ENCODE measurements at places on chromosomes 12 and 14.

- peak; percentile 54 for DNase-seq
Measured at GRCh38 chr12:98238515-98239130, 276.8 kb upstream of the TMPO start.

GRCh38 chr14:22551605-22551997, 37.4 kb downstream of the DAD1 start:
- no peak for DNase-seq

GRCh38 chr12:4441355-4442335, 4.0 kb downstream of the FGF6 start:
- no peak for DNase-seq

DNA sequence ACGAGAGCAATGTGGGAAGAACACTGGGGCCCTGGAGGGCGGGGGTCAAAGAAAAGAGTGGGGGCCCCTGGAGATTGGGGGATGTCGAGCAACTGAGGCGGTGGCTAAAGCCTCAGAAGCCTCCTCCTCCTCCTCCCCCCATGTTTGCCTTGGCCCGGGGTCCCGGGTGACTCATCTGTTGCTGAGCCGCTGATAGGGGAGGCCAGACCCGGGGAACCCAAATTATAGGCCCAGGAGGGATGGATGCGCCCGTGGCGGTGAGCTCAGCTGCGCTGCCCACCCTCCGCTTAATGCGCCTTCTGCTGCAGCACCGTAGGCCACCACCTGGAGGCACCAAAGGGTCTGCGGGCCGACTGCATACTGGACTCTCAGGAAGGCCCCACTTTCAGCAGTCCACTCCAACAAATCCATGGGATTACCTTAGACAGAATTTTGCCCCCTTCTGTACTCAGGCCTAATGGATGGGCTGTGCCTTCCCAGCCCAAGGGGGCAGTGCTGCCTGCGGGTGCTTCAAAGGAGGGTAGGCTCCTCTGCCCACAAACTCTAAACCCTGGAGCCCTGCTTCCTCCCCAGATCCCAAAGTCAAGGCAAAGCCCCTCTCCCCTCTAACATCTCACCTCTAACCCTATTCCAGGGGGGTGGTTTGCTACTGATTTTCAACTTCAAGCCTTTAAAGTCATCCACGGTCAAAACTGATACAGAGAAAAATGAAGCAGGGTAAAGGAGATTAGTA, 2.6 kb upstream of the WNT10B start:
- DNase-seq = no peak

DNA sequence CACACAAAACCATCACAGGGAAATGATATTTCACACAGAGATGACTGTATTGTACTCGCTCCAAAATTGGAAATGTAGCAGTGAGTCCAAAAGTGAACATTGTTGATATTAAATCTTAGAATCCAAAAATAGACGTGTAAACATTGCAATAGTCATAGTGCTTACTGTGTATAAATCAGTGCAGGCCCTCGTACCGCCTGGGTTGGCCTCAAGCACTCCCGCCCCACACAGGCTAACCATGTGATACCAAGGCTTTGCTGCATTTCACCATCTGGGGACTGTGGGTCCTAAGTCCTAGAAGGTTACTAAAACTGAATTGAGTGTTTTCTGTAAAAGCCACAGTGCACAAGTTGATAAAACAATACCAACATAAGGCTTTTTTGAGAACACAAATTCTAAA, 107.3 kb downstream of the PPP2R5E start:
- no peak for DNase-seq

GRCh38 chr14:46344327-46344937, 307.1 kb downstream of the RPL10L start:
- DNase-seq = peak; percentile 22

- DNase-seq = no peak
Measured at GRCh38 chr12:7994731-7995205, 37.7 kb upstream of the FOXJ2 start.

DNA sequence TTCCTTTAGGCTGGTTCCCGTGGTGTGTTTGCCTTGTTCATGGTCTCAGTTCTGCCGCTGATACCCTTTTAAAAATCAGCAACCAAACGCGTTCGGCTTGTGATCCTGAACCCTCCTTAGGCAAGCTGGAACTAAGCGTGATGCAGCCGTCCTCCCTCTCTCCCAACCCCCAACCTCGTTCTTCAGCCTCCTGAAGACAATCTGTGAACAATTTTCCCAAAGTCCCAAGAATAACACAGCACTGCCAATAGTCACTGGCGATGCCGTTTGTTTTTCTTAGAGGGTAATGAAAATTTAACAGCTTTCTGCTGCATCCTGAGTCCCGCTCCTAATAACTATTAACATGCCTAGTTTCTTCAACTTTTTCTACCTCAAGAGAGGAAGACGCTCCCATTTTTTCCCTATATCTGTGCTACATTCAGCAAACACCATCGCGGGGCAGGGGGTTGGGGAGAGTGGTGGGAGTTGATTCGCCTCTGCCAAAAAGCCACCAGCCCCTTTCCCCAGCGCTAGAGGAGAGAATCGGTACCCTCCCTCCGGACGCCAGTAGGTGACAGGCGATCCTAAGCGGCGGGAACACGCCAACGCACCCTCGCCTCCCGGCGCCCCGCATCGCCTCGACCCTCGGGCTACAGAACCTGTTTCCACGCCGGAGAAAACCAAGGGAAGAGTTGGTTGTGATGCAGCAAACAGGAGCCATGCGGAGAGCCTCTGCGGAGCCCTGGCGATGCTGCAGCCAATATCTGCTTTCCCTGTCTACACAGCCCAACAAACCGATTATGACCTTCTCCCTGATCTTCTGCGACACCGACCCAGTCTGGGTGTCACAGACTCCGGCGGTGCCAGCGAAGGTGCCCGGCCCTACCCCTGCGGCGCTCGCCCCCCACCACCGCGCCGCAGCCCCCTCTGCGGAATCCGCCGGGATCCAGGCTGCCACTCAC, 752 bp downstream of the PRICKLE1 start:
- peak; percentile 64 for DNase-seq

DNA sequence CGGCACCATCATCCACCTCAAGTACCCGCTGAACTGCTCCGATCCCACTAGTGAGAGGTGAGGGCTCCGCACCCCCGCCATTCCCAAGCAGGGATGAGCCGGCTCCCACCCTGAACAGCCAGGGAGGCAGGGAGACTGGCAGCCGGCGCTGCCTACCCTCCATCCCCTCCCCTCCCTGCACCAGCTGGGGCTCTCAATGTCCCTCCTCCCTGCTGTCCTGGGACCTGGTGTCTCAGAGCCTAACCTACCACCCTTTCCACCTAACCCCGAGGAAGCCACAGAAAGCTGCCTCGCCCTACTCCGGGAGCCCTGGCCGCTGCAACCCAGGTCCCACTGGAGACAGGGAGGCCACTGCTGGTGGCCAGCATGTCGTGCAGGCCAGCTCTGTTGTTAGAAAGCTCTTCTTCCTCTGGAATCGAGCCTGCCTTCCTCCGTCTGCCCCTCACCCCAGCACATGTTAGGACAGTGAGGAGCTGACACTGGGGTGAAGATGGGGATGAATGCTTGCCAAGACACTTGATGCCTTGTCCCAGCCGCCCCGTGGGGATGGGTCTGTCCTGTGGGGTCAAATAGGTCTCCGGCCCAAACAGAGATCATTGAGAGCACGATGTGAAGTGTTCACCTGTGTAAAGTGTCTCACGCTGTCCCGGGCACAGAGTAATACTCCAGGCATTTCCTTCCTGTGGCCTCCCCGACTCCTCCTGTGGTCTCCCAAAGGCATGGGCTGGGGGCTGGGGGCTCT, 1.1 kb downstream of the PTPN6 start:
- DNase-seq = no peak

DNA sequence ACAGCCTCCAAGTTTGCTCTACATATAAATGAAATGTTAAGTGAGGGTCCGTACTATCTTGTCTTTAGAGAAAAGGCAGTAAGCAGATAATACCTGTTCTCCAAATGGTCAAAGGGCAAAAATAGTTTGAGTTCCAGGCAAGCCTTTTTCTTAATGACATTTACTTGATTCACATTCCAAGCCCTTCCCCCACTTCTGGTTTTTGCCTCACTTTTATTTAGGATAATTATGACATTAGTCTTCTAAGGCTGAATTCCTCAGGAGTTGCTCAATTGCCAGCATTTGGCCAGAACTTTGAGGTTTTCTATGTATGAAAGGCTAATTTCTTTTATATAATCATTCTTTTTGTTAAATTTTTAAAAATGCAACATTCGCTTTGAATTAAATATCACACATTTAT, 62.5 kb upstream of the DUSP6 start:
- DNase-seq = no peak

DNA sequence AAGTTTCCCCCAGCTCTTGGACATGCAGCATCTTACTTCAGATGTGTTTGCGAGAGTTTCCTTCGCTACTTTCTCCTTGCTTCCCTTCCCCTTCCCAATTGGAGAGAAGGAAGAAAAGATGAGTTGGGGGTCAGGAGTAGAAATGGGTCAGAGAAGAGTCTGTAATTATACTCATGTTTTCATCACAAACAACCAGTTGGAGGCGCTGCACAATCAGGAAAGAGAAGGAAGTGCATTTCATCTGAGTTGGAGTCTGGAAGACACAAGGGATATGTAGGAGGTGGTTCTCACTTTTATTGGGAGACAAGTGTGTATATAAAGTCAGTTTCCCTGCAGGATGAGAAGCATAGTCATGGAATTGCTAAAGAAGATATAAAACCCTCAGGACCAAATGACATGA, 31.3 kb upstream of the VSX2 start:
- no peak for DNase-seq

GRCh38 chr12:68420225-68421010, 88.3 kb upstream of the MDM1 start:
- no peak for DNase-seq

DNA sequence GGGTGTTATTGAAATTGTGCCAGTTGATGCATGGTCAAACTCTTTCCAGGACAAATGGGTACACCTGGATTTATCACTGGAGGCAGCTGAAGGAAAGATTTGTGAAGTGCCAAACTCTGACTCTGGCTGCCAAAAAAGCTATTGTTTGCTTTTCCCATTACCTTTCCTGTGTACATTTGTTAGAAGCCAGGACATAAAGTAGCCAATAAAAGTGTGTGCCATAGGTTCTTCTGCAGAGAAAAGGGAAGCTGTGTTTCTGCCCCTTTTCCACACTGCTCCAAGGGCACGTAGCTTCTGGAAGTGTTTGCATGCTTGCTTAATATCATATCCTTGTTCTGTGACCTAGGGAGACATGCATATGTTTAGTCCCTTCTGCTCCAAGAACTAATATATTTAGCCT, 1114.4 kb downstream of the SLC16A7 start:
- DNase-seq = no peak

DNA sequence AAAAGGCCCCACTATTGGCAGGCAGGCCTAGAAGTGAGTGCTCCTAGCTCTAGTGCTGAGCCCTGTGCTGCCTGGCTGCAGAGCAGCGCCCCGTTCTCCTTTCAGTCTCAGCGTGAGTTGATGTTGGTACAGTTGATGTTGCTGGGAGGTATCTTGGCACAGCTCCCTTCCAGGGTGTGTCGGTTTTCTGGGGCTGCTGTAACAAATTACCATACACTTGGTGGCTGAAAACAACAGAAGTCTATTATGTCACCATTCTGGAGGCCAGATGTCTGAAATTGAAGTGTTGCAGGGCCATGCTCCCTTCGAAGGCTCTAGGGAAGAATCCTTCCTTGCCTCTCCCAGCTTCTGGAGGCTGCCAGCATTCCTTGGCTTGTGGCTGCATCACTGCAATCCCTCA, 151.4 kb downstream of the TSPAN9 start:
- no peak for DNase-seq

- DNase-seq = no peak
Measured at GRCh38 chr12:50564237-50564947, 59.6 kb downstream of the DIP2B start.

- no peak for DNase-seq
Measured at GRCh38 chr14:60348211-60348610, 99.2 kb downstream of the PPM1A start.

- DNase-seq = no peak
Measured at GRCh38 chr14:61749867-61750266, 12.4 kb upstream of the SNAPC1 start.

DNA sequence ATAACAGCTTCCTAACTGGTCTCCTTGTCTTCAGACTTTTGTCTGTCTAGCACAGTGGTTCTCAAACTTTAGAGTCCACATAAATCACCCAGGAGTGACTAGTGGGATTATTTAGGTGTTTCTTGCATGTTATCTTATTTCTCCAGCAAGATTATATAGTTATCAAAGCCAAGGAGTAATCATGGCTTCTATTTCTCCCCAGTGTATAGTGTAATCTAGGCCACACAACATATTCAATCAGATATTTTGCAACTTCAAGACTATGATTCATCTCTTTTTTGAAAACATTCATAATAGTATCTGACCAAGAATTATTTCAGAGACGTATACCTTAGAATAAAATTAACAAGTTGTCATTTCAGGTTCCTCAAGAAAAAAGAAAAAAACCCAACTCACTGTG, 131.9 kb downstream of the CEP83 start:
- DNase-seq = no peak

- peak; percentile 6 for DNase-seq
Measured at GRCh38 chr12:63753743-63754142, 26.0 kb upstream of the RXYLT1 start.

DNA sequence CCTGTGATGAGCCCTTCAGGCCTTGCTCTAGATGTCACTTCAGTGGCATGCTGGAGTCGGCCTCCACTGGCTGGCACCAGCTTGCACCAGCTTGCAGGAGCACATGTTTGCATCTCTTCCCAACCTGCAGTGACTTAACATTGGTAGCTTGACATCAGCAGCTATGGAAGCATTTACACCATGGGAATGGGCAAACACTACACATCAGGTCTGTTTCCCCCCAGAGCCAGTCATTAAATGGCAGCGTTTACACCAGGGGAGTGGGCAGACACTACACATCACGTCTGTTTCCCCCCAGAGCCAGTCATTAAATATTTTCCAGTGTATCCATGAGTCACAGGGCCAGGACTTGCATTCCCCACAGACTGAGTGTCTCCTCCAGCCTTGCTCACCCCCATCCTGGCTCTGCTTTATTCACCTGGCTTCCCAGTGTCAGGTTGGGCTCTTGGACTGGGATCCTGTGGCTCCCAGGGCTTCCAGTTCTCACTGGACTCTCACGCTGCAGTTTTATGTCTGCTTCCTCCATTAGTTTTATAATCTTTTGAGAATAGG, 51.6 kb upstream of the VRK1 start:
- DNase-seq = no peak
